ENCODE measurements at places on chromosomes 2 and 18. TPM values are rescaled to one million over a fixed set of nuclear protein-coding genes. Genes with fewer than 3 reads are reported as not detected.

TMSB10 gene
- 7,729 TPM for total RNA-seq

ERCC3 gene
- 30.1 TPM for total RNA-seq

ZNF512 gene
- total RNA-seq, result 16.8 TPM

GCG gene
- not detected for total RNA-seq

ACKR3 gene
- not detected for total RNA-seq

HOXD4 gene
- 0.74 TPM for total RNA-seq

CD207 gene
- total RNA-seq, result 0.11 TPM

SERPINB13 gene
- total RNA-seq, result not detected

ESPNL gene
- 0.41 TPM for total RNA-seq

GKN2 gene
- total RNA-seq, result not detected

CAVIN2 gene
- total RNA-seq, result not detected

RALB gene
- 22.4 TPM for total RNA-seq
